ENCODE measurements at places on chromosomes 3 and 15.

DNA sequence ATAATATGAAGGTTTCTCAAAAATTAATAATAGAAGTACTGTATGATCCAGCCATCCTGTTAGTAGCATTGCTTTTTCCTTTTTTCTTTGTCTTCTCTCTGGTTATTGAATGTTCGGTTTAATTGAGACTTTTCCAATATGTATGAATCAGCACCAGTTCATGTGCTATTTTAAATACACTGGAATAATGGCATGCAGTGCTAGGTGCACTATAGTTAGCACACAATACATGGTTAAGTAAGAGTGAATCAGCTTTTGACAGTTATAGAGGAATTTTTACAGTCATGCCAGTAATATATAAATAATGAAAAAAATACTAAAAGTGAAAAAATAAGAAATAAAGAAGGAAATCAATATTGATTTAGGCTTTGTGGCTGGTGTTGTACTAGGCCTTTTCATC is 113.8 kb upstream of the STRIT1 start:
- DNase-seq = no peak

DNA sequence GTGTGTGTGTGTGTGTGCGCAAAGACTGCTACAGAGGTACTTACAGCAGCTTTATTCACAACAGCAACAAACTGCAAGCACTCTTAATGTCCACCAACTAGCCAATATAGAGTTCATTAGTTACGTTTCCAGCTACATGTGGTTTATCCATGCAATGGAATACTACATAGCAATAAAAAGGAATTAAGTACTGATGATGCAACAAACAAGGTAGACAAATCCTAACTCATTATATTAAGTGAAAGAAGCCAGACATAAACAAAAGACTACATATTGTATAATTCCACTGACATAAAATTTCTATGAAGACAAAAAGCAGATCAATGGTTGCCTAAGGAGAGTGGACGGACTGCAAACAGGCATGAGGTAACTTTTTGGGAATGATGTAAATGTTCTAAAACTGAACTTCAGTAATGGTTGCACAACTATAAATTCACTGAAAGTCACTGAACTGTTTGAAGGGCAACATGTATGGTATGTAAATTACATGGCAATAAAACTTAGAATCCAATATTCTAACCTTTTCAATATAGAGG is 433.7 kb downstream of the SHQ1 start:
- DNase-seq = no peak

DNA sequence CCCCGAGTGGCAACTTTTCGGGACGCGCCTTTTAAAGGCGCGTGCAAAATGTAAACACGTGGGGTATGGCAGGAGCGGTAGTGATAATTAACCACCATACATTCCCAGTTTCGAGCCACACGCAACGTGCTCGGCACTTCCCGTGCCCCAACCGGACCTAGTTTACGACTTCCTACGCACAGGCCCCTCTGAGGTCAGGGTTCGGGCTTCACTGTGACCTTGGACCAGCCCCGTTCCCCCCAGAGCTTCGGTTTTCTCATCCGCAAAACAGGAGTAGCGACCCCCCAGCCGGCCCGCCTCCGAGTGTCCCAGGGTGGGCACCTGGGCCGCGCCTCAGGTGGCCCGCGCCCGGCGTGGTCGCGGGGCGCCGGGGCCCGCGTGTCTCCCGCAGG is 451 bp downstream of the CHCHD4 start:
- DNase-seq = peak; percentile 68

DNA sequence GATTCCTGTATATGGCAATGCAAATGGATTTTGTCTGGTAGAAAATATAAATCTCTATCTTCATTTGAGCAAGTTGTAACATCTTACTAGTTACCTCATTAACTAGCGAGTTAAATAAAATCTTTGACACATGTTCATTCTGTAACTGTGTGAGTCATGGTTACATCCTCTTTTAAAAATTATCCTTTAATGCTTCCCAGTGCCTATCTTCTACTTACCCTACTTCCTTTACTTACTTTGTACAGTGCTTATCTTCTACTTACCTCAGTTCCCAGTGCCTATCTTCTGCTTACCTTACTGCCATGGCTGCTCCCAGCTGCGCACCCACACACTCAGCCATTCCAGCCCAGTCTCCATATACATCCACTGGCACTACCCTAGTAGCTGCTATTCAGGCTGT is 71.9 kb upstream of the GOLGA8B start:
- DNase-seq = no peak

DNA sequence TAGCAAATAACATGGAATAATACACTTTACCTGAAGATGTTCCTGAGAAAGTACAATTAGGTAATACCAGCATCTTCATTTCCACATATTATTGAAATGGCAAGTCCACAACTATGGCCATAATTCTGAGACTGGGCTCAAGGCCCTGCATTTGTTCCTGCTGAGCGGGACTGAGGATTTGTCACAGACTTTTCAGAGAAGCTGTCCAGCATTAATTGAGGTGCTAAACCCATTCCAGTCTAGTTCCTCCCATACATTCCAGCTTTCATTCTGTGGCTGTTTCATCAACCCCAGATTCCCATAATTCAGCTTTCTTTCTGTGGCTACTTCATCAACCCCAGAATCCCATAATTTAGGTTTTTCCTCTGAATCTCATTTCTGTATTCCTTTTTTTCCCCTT is 293.4 kb upstream of the GBE1 start:
- no peak for DNase-seq

DNA sequence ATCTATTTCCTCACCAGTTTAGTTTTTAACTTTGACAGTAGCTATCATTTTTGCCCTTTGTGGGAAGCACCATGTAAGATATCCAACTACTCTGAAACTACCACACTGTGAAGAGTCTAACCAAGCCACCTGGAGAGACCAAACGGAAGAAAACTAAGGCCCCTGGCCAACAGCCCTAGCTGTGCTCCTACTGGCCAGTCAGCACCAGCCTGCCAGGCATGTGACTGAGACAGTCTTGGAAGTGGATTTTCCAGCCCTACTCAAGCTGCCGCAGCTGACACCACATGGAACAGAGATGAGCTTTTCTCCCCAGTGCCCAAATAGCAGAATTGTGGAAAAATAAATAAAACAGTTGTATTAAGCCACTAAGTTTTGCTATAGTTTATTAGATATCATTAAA is 2.9 kb upstream of the TBC1D5 start:
- no peak for DNase-seq

DNA sequence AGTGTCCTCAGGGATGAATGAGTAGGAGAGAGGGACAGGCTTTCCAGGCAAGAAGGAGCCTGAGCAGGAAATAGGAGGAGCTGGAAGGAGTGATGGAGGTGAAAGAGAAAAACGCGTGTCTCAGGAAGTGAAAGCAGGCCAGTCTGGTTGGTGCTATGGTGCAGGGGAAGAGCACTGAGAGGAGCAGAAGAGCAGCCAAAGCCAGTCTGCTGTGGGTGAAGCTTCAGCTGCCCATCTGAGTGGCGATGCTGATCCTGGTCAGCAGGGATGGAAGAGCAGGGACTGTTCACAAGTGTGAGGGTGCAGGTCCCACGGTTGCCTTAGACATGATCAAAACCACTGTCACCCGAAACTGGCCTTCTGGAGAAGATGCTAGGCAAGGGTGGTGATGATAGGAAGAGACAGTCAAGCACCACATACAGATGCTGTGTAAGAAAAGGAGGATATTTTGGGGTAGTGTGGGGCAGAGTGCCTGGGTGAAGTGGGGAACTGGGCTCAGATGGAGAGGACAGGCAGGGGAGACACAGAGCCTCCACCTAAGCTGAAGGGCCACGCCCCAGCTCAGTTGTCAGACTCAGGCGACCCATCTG is 5.5 kb upstream of the KY start:
- no peak for DNase-seq

DNA sequence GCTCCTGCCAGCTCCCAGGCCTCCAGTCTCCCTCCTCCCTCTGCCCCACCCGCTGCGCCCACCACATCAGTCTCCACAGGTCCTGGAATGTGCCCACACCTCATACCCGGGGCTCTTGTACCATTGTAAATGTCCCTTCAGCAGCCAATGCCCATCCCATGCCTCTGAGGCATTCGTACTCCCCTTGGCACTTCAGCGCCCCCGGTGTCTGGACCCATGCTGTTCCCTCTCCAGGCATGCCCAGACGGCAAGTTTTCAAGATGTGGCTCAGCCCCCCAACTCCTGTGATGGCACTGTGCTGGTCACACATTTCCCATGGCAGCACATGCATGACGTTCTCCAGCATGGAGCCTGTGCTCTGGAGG is 13.3 kb downstream of the PLXND1 start:
- DNase-seq = no peak

DNA sequence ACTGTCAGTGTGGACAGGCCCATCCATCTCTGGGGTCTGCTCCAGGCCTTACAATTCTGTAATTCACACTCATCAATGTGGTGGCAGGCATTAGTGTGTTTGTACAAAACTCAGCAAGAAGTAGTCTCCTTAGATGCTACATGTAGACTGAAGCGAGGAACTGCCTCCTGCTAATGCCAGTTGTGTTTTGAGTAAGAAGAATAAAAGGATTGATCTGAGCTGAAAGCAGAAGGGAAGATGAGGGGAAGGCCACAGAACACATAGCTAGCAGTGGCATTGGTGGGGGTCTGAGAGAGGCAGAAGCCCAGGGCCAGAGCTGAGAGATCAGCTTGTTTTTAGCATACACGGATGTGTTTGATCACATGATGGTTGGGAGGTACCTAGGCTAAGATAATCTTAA is 144.1 kb downstream of the TIGIT start:
- DNase-seq = no peak

DNA sequence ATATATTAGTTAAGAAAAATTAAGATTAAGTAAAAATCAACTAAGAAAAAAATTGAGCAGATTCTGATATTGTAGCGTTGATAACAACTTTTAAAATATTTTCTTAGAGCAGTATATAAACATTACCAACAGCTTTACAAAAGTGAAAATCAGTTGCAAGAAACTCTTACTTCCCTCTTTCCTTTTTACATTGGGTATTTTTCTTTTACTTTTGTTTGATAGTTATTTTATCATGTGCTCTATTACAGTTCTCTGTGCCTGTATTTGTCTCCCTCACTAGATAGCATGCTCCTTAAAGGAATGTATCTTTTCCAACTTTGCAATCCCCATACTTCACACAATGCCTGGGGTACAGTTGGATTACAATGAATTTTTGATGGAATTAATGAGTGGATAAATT is 87.5 kb upstream of the P3H2 start:
- no peak for DNase-seq

DNA sequence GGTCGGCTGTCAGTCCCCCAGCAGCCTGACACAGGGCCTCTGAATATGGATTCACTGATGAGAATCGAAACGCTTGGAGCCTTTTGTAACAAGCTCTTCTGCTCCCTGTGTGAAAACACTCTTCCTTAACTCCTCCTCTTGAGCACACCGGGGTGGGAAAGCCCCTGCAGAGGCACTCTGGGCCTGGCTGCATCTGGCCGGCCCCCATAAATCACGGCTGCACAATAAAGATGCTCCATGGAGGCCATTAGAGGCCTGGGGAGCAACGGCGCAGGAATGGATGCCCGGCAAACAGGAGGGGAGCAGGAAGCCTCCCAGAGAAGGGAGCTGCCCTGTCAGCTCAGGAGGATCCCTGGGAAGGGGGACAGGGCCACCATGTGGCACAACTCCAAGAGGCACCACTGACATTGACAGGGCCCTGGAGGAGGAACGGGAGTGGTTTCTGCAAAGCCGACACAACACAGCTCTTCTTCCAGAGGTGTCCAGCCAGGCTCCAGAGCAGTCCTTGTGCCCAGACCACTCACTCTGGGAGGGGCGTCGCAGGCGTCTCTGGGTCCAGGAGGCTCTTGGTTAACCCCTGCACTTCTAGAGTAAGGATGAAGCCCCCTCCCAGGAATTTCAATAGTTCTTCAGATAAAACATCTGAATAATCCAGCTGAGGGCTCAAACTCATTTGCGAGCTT is 509.3 kb upstream of the PPP2R3A start:
- DNase-seq = no peak

- DNase-seq = no peak
Measured at GRCh38 chr3:61378311-61378710, 127.1 kb upstream of the FHIT start.

GRCh38 chr3:117926819-117927218 is 1107.8 kb downstream of the IGSF11 start:
- no peak for DNase-seq

DNA sequence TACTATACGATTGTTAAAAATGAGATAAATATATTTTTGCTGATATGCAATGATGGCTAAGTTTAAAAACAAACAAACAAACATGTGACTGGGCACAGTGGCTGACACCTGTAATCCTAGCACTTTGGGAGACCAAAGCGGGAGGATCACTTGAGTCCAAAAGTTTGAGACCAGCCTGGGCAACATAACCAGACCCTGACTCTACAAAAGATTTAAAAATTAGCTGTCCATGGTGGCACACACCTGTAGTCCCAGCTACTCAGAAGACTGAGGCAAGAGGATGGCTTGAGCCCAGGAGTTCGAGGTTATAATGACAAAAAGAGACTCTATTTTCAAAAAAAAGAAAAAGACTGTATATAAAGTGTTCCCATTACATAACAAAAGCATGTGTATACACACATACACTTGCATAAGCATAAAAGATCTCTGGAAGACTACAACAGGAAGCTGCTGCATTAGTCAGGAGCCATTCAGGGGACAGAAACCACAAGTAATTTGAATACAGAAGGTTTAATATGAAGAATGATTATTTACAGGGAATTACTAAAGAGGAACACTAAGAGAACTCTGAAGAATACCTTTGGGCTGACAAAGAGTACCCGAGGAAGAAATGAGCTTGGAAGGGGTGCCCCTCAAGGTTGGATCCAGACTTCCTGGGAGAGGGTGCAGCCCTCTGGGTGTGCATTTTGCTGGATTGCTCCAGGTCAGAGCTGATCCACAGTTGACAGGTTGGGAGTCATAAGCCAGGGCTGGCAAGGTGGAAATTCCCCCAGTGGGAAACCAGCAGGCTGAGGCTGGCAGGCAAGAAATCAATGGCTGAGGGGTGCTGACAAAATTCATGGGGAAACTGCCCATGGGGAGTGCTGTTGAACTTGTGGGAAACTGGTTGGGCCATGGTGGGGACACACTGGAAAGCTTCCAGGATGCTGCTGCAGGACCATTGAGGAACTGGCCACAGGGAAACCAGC is 9.3 kb upstream of the TM4SF18 start:
- no peak for DNase-seq

DNA sequence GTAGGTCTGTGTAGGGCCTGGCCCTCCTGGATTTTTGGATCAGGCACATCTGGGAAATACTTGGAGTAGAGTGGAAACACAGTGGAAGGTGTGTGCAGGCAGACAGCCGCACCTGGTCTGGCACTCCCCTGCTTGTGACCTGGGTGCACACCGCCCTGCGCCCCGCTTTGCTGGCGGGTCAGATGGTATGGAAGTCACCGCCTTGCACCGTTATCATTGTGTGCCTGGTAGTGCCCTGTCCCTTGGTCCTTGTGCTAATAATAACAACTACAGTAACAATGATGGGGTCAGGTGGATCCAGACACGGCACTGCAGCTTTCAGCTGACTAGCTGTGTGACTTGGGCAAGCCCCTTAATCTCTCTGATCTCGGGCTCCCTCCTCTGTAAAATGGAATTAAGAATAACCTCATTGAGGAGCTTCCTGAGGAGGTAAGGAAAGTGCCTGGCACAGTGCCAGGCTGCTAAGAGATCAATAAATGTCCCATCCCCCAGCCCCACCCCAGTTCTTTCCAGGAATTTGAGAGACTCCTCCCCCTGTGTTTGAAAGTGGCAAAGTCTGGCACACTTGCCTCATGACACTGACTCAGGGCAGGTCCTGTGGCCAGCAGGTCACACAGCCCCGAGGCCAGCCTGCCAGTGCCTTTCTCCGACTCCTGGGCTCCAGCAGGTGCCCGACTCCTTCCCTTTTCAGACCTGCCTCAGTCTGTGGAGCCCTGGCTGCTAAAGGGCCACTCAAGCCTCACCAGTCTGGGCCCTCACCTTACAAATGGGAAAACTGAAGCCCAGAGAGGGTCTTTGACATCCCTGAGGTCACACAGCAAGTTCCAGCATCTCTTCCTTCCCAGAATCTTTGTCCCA is 9.8 kb downstream of the ISG20 start:
- no peak for DNase-seq
